ENCODE measurements at places on chromosomes 1 and 21.

- DNase-seq: peak; percentile 67
Measured at GRCh38 chr1:205680073-205680851, at the start of gene SLC45A3. Gene SLC45A3, minus strand, starts transcription at chr1:205680509. Its CDS starts 15,853 bp downstream, at chr1:205664656.

DNA sequence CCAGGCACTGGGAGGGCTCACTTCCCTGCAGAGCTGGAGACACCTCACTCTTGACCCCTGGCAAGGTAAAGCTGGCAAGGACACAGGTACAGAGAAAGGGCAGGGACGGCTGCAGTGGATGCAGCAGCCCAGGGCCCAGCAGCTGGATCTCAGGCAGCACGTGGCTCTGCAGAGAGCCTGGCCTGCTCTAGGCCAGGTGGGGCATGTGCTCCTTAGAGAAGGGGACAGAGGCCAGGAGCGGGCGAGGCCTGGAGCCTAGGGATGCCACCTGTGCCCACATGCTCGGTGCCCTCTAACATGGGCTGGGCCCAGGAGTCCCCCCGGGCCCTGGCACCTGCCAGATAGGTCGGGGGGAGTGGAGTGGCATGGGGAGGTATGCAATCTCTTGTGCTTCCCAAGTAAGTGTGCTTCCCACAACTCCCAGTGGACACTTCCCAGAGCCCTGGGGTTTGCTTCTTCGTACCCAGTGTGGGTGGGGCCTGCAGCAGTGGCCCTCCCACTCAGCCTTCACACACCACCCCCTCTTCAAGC lies 30.0 kb downstream of the WNT3A start:
- DNase-seq: no peak

- DNase-seq: no peak
Measured at GRCh38 chr1:40394491-40395172, 21.1 kb downstream of the SMAP2 start.

- DNase-seq: no peak
Measured at GRCh38 chr1:8137481-8138244, 111.6 kb upstream of the ERRFI1 start.

GRCh38 chr1:43951021-43951985 lies 4.6 kb downstream of the IPO13 start:
- DNase-seq: no peak

GRCh38 chr1:55463814-55464475 lies 248.8 kb upstream of the USP24 start:
- no peak for DNase-seq

DNA sequence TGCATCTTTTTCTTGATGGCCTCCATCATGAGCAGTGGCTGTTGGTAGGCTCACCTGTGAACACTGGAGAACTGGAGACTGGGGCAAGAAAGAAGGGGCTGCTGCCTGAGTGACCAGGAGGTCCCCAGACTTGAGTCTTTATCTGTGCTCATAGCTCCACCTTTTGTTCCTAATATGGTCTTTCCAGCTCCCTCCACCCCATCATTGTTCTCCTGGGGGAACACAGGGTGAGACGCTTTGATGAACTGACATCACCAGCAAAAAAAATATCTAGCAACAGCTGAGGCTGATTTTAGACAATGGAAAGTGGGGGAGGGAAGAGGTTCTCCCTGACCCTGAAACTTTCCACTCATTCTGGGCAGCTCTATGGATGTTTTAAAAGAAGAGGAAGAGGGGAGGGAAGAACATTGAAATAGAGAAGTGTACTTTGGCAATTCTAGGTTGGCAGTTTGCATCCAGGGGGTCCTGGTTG lies at the start of gene TPM3:
Gene TPM3, minus strand, starts transcription at position 111 of the 472 bp plus-strand sequence. Its CDS starts 82 bp downstream, at position 29.
- DNase-seq: no peak

- peak; percentile 93 for DNase-seq
Measured at GRCh38 chr1:6359216-6360116, 34.1 kb downstream of the ACOT7 start.

DNA sequence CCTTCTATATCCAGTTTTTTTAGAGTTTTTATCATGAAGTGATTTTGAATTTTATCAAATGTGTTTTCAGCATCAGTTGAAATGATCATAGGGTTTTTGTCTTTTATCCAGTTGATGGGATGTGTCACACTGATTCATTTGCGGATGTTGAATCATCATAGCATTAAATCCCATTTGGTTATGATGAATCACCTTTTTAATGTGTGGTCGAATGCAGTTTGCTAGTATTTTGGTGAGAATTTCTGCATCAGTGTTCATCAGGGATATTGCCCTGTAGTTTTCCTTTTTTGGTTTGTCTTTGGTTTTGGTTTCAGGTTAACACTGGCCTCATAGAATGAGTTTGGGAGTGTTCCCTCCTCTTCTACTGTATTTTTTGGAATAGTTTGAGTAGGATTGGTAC lies 80.3 kb downstream of the DIRAS3 start:
- no peak for DNase-seq

- no peak for DNase-seq
Measured at GRCh38 chr1:114103992-114104391, 49.7 kb downstream of the SYT6 start.

- DNase-seq: no peak
Measured at GRCh38 chr1:89041119-89041641, 18.5 kb upstream of the GBP3 start.

DNA sequence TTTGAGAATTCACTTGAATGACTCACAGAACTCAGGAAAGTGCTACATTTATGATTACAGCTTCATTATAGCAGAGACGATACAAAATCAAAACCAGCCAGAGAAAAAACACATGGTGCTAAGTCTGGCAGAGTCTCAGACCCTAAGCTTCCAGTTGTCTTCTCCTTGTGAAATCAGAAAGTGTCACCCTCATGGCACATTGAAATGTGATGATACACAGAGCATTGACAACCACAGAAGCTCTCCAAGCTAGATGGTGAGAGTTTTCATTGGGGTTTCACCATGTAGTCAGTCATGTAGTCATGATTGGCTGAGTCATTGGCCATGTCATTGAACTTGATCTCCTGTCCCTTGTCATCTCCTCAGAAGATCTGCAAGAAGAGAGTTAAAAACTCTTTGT lies 526.6 kb downstream of the MRPL39 start:
- DNase-seq: no peak

DNA sequence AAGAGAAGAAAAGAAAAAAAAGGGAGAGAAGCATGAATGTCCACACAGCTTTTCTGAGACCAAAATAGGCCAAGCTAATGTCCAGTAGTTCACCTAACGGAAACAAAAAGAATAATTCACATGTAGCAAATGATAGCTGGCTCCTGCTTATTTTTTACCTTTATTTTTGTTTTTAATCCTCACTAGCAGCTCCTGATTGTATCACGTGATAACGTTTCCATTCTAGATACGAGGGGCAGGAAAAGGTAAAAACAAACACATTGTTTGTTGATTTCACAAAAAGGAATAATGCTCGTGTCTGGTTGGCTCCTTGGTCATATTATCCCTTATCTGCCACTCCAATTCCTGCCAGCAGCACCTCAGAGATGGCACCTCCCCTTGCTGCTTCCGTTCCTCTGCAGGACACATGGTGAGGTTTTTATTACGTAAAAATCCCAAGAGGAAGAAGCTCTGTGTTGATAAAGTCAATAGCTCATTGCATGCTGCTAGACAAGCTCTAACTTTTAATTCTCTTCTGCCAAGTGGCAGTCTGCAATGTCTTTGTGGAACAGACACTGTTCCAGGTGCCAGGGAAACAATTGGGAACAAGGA lies 201.7 kb downstream of the CRB1 start:
- no peak for DNase-seq

DNA sequence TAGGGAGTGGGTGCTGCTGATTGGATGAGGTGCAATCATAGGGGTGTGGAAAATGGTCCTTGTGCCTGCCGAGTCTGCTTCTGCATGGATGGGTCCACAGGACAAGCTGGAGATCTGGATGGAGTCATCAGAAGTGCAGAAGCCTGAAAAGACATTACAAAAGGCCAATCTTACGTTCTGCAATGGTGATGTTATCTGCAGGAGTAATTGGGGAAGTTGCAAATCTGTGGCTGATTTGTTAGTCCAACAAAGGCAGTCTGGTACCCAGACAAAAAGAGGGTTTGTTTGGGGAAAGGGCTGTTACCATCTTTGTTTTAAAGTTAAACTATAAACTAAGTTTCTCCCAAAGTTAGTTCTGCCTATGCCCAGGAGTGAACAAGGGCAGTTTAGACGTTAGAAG lies 166.5 kb downstream of the PGBD5 start:
- DNase-seq: no peak

- no peak for DNase-seq
Measured at GRCh38 chr1:216054600-216054999, 368.6 kb downstream of the USH2A start.

DNA sequence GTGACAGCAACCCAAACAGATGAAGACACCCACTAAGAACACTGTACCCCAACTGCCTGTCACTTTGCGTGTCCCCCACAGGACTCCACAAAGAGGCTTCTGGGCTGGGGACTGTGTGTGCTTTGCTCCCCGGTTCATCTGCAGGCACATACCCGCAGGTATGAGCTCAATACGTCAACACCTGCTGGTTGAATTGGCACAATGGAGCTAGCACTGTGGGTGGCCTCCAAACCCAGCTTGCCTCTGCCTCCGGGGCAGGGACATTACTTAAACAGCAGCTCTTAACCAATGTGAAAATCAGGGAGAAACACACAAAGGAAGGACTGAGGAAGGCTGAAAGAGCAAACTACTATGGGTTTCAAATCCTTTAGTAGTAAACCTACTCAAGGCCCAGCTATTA lies 140.2 kb upstream of the TIAM1 start:
- no peak for DNase-seq

DNA sequence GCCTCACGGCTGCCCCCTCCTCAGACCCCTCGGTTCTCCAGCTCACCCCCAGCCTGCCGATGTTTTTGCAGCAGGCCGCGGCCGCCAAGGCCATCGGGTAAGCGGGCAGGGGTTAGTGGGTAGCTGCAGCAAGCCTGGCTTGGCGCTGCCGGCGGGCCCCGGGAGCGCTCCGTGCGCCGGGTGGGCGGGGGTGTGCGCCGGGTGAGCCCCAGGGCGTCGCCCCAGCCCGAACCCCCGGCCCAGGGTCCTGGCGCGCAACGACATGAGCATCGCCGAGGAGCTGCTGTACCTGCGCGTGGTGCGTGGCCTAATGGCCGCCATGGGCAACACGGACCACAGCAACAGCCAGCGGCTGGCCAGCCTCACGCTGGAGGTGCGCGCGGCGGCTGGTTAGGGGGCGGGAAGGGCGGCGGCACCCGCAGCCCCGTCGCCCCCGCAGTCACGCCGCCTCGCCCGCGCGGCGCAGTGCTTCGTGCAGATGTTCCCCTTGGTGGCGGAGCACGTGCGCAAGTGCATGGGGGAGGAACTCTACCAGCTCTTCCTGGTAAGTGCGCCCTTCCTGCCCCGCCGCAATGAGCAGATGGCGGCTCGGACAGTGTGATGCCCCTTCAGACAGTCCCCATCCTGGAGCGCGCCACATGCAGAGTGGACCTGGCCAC lies 6.5 kb downstream of the RNU5D-1 start:
- DNase-seq: no peak

DNA sequence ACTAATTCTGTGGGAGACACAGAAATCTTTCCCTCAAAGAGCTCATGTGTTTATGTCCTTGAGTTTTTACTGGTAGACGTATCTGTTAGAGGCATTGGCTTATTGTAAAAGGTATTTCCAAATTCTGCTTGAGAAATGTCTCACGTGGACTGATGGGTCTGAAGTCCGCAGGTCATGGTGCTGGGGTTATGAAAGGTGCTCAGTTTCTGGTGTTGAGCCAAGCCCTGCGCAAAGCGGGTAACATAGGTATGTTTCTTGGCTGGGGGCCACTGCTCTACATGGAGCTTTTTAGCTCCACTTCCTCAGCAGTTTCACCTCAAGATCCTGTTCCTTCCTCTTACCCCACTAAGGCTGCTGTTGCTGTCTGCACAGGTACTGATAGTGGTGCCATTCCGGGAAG lies 10.8 kb downstream of the UTP25 start:
- DNase-seq: peak; percentile 85

- DNase-seq: no peak
Measured at GRCh38 chr1:16971341-16972188, 8.9 kb downstream of the MFAP2 start.

DNA sequence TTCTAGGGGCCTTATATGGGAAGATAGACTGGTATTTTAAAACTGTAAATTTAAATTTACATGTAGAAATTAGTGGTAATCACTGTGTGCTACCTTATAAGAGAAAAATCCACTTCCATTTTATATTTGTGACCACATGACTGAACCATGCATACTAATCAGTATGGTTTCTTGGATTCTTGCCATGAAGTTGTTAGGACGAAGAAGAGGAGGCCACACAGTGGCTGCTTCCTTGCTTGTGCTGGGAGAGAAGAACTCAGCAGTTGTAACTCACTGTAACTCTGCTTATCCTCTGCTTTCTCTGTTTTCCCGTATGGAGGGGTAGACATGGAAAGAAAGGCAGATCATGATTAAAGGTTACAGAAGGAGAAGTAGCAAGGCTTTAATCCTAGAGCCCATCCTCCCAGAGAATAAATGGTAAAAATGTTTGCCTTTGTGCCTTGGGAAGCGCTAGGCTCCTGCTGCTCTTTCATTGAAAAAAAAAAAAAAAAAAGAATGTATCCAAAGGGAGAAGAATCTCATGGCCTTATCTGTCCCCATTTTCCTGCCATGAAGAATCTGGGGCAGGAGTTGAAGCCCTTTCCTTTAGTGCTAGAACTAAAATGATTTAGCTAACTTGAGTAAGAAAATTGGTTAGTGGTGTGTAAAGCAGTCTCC lies 32.4 kb downstream of the KCTD3 start:
- DNase-seq: no peak

DNA sequence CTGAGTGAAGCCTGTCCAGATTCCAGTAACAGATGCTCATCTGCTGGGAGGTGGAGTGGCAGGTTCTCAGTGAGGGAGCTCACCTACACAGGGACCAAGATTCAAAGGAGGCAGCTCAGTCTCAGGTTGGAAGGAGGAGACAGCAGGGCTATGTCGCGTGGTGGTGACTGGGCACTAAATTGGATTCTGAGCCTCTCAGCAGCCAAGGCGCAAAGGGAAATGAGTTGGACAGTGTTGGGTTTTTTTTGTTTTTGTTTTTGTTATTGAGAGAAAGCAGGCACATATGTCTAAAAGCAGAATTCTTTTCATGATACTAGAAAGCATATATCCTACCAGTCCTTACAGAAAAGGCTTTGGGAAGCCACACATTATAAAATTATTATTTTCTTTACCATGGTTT lies 26.2 kb downstream of the UMODL1 start:
- no peak for DNase-seq

DNA sequence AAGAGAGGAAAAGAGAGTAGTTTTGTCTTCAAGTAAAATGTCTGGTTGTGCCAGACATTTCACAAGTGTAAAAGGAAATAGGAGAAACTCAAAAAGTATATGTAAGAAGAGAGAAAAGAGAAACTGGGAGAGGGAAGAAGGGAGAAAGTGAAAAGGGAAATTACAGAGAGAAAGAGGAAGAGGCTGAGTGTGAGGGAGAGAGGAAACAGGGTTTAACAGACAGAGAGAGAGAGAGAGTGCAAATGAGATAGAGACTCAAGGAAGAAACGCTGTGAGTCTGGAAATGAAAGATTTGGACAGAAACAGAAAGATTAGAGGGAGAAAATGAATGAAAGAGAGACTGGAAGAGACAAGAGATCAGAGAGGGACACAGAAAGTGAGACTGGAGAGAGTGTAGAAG lies 806.2 kb downstream of the PLA2G4A start:
- no peak for DNase-seq
